ENCODE measurements at places on chromosomes 12 and 14.

DNA sequence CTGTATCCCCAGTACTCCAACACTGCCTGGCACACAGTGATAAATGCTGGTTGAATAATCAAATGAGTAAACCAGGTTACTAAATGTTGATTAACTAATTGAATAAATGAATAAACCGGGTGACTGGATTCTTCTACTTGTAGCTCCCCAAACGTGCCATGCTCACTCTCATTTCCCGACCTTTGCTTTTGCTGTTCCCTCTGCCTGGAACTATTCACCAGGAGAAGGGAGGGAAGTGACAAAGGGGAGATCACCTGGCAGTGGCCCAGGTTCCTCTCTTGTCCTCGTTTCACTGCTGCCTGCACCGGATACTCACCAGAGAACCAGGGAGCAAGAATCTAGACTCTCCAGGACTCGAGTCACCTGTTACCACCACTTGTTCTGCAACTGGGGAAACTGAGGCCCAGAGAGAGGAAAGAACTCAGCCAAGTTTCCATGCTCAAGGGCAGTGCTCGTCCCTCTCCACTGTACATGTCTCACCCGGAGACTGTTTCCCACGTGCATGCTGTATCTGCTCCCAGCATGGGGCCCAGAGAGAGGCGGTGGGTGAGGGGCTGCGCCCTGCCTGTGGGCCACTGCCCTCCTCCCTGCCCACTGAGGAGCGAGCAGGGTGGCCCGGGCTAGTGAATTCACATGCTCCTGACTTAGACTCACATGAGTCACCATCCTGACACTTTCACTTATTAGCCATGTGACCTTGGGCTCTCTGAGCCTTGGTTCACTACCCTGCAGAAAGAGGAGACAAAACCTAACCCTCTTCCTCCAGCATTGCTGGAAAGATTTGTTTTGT, 17.7 kb upstream of the POP5 start:
- no peak for DNase-seq

DNA sequence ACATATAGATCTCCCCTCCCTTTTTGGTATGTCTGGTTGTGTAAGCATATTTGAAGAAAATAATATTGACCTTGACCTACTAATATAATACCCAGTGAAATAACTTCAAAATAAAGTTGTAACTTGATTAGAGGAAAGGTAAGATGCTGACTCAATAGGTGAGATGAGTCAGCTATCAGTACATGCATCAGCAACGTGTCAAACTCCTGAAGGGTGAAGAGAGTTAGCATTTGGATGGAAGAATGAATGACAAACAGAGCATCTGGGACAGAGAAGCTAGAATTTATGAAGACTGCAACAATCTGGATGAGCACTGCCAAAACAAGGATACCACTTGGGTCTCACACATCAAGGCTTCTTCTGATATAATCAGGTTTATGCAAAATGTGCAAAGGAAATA, 74.9 kb downstream of the PPP2R5E start:
- no peak for DNase-seq

DNA sequence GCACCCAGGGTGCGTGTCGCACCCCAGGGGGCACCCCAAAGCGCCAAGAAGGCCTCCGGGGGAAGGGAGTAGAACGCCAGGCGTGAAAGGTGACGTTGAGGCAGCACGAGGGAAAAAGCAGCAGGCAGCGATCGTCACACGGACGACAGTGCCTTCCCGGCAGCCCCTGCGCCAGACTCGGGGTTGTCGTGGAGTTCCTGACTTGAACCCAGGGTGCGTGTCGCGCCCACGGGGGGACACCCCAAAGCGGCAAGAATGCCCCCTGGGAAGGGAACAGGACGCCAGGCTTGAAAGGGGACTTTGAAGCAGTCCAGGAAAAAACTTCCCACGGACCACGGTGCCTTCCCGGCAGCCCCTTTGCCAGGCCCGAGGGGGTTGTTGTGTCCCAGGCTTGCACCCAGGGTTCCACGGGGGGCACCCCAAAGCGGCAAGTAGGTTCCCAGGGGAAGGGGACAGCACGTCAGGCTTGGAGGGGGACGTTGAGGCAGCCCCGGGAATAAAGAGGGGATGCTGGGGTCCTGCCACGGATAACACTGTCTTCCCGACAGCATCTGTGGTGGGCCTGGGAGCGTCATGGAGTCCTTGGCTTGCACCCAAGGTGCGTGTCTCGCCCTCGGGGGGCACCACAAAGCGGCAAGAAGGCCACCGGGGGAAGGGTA, 159.2 kb upstream of the ALG10B start:
- no peak for DNase-seq

- no peak for DNase-seq
Measured at GRCh38 chr14:71487449-71487848, 444.8 kb upstream of the RGS6 start.

DNA sequence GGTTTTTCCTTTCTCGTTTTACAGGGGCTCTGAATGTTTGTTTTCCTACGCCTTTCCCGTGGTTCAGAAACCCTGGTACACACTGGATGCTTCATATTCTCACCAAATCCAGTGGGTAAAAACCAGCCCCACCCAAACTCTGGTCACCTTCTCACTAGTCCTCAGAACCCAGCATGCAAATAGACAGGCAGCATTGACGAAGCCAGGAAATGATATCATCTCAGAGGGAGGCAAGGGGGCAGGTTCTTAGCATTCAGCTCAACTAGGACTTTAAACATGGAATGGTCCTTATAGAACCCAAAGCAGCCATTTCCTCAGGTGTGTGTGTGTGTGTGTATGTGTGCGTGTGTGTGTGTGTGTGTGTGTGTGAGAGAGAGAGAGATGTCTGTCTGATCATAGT, 142.0 kb downstream of the KCNK10 start:
- DNase-seq, result no peak

DNA sequence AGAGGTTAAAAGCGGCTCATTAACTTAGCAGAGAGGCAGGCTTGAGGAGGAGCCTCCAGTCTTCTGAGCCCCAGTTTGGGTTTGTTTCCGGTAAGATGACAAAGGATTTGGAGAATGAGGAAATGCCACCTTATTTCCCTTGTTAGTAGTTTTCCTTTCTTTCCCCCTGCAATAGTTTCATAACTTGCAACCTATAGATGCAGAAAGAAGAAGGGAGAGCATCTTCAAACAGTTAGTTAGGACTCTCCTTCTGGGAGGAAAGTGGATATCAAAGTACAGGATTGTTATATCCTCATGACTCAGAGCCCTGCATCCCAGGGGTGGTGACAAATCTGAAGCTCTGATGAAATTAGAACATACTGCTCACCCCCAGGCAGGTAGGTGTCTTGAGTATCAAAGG, 180.7 kb upstream of the SLC38A2 start:
- DNase-seq, result no peak

DNA sequence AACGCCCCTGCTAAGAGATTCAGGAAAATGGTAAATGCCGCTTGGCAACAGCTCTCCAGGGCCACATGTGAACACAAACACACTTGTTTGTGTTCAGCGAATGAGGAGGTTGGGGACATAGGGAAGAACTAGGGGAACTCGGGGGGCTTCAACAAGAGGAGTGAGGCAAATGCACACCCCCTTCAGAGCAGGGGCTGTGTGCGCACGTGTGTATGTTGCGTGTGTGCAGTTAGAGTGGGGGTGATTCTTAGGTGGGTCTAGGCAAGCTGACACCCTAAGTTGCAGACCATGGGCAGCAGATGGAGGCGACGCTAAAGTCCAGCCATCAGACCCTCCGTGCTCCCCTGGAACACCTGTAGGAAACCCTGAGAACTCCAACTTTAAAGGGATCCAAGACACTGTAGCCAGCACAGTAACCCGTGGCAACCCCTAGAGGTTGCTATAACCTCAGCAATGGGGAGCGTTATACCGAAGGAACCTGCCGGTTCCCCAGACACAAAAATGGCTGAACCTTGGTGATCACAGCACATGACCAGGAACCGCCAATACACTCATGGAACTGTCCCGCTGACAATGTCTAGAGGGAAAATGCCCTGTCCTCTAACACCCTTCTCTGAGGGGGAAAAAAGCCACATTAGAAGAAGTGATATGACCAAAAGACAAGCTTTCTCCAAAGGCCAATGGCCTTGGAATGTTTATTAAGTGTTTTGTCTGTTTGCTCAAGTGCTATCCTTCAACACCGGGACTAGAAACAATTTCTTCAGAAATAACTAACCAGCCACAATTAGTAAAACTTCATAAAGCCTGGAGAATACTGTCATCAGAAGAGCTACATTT, 86.5 kb upstream of the CEP83 start:
- no peak for DNase-seq

GRCh38 chr12:4169531-4169930, 104.0 kb upstream of the CCND2 start:
- DNase-seq, result no peak

DNA sequence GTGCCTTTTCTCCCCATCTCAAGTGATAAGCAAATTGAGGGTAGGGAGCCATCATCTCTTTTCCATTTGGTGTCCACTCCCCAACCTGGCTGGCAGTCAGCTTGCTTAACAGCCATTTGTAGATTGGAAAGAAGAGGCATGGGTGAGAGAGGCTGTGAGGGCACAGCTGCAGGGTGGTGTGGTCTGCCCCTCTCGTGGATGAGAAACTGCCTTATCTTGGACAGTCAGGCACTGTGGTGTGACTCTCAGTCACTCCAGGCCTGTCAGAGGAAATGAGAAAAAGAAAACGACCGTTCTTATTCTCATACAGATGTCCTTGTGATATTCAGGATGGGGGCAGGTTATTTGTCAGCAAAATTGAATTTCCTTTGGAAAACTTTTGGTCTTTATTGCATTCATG, 65.1 kb upstream of the SRSF5 start:
- no peak for DNase-seq

DNA sequence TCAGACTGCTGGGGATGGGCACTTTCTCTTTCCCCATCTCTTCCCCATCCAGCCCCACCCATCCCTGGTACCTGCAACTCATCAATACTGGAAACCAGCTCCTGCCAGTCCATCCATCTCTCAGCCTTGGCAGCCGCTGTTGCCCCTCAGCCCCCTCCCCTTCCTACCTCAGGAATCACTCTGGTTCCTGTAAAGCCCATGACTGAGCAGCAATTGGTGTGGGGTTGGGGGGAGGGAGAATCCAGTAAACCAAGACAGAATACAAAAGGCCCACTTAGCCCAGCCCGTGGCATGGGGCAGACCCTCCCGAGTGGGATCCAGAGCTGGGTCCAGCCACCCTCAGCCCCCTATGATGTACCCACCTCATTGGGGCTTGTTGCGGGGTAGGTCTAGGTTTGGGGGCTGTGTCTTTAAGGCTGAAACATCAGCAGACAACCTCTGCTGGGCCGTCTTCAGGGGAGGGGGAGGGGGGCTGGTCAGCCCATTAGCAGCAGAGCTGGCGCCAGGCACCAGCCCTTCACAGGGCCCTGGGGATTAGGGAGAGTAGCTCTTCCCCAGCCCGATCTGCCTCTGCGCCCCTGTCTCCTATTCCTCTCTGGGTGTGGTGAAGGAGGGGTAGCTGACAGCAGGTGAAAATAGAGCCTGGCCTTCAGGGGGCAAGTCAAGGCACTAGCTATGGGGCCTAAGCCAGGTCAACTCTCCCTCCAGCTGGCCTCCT, 702 bp upstream of the PRPH start:
- DNase-seq, result no peak

GRCh38 chr14:99229654-99230207, 42.3 kb downstream of the BCL11B start:
- DNase-seq, result no peak

- DNase-seq, result no peak
Measured at GRCh38 chr12:91717804-91718203, 427.8 kb downstream of the BTG1 start.

GRCh38 chr12:51320311-51320694, 3.7 kb downstream of the BIN2 start:
- no peak for DNase-seq

DNA sequence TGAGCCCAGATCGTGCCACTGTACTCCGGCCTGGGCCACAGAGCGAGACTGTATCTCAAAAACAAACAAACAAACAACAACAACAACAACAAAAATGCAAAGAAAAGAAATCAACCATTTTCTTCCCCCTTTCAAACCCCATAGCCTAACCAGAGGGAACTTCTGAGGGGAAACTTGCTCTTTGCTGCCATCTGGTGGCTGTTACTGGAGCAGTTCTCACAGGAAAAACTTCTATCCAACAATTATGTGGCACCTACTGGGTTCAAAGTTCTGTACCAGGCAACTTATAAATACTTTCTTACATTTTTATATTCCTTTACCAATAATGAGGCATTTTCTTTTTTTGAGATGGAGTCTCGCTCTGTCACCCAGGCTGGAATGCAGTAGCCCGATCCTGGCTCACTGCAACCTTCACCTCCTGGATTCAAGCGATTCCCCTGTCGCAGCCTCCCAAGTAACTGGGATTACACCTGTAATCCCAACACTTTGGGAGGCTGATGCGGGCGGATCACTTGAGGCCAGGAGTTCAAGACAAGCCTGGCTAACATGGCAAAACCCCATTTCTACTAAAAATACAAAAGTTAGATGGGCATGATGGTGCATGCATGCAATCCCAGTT, 50.9 kb upstream of the BICDL1 start:
- DNase-seq, result peak; percentile 49

DNA sequence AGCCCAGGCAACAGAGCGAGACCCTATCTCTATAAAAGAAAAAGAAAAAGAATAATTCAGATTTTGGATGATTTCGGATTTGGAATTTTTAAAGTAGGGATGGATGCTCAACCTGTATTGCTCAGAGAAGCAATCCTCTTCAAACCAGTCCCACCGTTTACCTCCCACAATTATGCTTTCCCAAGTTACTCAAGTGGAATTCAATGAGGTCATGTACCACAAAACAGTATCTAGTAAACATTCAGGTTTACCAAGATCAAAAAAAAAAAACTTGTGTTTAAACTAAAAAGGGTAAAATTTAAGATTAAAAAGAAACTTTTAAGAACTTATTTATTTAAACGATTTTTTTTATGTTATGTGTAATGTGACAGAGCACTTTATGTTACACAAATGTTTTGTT, 2.5 kb downstream of the KDM5A start:
- DNase-seq, result no peak

- no peak for DNase-seq
Measured at GRCh38 chr14:65073605-65074201, 28.6 kb downstream of the MAX start.

DNA sequence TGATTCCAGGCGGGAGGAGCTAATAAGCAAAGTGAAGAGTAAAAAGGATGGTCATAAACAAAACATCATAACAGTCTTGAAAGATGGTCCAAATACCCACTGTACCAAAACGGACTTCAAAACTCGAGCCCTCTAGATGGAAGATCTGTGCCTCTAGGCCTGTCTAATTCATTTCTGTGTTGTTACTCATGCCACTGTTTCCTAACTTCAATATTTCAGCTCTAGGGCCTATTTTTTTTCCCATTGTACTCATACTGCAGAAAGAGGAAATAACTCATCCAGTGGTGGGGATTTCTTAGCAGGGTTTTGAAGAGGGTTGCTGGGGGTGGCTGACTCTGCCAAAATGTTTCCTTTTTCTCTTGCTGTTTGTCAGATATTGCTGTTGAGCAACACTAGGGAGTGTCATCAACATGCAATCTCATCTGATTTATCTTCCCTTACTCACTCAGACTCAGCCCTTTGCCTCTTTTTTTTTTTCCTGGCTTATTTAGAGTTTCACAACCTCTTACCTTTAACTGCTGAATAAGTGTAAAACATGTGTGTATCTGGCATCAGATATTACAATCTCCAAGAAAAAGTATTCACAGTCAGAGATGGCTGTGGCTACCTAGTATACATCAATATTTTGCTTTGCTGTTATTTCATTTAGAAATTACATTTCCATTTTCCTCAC, 189.6 kb downstream of the DUSP6 start:
- no peak for DNase-seq

GRCh38 chr12:65505386-65506121, 227.1 kb downstream of the MSRB3 start:
- DNase-seq, result no peak

- DNase-seq, result no peak
Measured at GRCh38 chr14:93959239-93960107, 16.9 kb downstream of the ASB2 start.

Data from SHP77 treated with DMSO at 0.1 percent for 48 hours (cell line).